ENCODE measurements at places on chromosomes 12 and 14. TPM values are rescaled to one million over a fixed set of nuclear protein-coding genes. Genes with fewer than 3 reads are reported as not detected.

LRRC10 gene
- total RNA-seq, result 39.2 TPM

- DNase-seq, result no peak
Observed at GRCh38 chr12:124854637-124855184, 9.0 kb downstream of the SCARB1 start.

DNA sequence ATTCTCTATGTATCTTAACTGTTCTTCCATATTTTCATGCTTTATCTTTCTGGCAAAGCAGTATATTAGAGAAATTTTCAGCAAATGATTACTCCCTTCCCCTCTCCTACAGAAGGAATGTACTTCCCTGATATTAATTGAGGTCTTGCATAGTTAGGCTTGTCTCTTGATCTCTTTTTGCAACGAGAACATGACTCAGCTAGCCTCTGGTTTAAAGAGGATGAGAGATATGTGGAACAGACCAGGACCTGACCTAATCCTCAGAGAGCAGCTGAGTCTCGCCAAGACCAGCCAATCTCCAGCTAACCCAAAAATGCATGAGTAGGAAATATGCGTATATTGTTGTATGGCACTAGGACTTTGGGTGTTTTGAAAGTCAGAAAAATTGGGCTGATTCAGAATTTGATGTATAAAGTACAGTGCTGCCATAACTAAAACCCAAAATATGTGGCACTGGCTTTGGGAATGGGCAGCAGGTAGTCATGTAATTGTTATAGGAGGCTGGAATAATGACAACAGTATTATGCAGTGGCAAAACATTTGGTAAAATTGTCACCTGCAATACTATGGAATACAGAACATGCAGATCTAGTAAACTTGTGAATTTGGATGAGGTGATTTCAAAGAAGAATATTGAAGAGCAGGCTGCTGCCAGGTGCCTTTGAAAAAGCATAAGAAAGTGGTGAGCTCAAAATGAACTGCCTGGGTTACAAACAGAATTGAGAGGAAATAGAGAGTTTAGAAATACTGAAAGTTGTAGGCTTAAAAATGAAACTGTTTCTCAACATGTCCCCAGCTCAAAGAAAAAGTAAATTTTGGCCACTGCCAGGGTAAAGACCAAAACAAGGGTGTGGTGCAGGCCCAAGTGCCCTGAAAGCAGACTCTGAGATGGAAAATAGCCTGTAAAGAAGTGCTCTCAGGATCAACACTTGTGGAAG is 9.3 kb upstream of the USP15 start:
- no peak for DNase-seq

DNA sequence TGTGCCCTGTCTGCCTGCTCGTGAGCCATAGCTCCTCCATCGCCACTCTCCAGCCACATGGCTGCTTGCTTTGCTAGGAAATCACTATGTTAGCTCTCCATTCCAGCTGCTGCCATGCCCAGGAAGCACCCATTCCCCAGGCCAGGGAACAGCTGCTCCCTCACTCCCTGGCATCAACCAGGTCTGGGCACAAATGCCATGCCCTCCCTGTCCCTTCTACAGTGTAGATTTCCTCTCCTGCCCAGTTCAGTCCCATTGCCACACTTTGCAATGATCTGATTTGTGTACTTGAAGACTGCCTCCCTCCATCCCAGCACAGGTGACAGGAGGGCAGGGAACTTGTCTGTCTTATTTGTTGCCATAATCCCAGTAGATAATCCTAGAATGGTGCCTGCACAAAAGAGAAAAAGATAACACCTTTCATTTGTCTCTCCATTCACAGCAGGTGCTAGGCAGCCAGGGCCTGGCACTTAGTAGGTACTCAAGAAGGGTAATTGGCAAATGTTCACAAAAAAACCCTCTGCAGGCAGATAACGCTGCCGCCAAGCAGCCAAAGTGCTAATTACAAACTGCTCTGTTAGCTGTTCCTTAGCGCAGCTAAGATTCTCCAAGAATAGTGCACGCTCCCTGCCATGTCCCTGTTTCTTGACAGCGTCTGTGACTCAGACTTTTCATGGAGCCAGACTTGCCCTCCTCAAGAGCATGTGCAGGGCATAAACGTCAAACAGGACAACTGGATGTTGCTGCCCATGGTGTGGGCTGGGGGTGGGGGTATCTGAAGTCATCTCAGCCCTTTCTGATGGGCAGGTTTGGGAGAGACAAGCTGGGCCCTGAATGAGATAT is 69.1 kb downstream of the ARL6IP4 start:
- DNase-seq, result peak; percentile 21

GRCh38 chr12:125919856-125920470 is 854.7 kb downstream of the AACS start:
- no peak for DNase-seq

TMEM132C gene
- 2.6 TPM for total RNA-seq

GRCh38 chr12:8780389-8780788 is 42.0 kb upstream of the A2ML1 start:
- DNase-seq, result no peak

ATXN7L3B gene
- total RNA-seq, result 22.5 TPM
